ENCODE measurements at places on chromosomes 7 and 10.

- no peak for DNase-seq
These were observed 81.2 kb downstream of the HIPK2 start for GRCh38 chr7:139696552-139696951.

- DNase-seq, result no peak
These were observed 89.2 kb downstream of the HERPUD2 start for GRCh38 chr7:35605760-35606159.

GRCh38 chr7:33590916-33591315 lies 314.4 kb upstream of the BMPER start:
- DNase-seq, result no peak

DNA sequence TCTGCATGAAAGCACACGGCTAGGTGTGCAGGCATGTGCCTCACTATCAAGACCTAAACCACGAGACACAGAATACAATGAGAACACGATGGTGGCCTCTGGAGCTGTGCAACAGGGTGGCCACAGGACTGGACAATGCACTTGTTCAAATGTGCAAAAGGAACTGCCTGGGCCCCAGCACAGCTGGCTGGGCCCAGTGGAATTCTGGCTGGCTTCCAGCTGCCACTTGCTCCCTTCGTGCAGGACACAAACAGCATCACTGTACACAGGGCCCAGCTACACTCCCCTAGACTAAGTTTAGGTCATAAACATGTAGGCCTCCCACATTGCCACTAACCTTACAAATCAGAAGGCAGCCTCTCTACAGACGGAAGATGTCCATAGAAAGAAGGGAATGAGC lies 23.4 kb downstream of the DOCK4 start:
- DNase-seq, result no peak

DNA sequence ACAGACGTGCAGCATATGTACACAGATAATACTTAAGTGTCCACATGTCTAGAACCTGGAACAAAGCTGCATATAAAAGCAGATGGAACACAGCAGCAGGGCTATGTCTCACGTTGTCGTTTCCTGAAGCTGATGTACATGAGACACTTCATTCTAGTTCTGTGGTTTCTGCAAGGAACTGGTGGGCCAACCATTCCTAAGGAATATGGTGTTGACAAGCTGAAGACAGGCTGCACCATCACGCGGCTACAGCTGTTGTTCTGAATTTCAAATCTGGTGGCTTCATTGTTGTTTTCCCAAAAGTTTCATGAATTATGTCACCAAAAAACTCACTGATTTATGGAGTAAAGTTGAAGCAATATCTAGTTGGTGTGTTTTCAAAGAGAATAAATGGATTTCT lies 33.7 kb downstream of the PRKAG2 start:
- no peak for DNase-seq
